ENCODE measurements at places on chromosomes 12 and 14.

- DNase-seq = no peak
These were observed 141.6 kb upstream of the CPSF6 start for GRCh38 chr12:69097619-69098368.

DNA sequence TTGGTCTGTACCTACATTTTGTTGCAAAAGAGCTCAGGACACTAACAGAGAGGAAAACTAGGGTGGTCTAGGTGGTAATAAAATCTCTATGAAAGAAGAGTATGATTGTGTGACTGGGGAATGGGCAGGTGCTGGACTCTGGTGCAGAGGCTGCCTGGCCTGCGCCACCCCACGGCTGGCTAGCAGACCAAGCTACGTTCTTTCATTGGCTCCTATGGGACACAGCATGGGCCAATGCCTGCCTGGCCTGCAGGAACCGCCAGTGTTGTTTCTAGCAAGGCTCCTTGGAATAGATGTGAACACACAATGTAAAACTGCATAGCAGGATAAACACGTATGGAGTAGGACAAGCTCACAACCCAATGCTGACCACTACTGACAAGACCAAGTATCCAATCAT is 51.7 kb upstream of the CORO1C start:
- DNase-seq = peak; percentile 8

- DNase-seq = no peak
These were observed 34.1 kb downstream of the NDUFA12 start for GRCh38 chr12:94969424-94969823.

GRCh38 chr12:64083285-64084210 is 138.5 kb downstream of the KICS2 start:
- no peak for DNase-seq

DNA sequence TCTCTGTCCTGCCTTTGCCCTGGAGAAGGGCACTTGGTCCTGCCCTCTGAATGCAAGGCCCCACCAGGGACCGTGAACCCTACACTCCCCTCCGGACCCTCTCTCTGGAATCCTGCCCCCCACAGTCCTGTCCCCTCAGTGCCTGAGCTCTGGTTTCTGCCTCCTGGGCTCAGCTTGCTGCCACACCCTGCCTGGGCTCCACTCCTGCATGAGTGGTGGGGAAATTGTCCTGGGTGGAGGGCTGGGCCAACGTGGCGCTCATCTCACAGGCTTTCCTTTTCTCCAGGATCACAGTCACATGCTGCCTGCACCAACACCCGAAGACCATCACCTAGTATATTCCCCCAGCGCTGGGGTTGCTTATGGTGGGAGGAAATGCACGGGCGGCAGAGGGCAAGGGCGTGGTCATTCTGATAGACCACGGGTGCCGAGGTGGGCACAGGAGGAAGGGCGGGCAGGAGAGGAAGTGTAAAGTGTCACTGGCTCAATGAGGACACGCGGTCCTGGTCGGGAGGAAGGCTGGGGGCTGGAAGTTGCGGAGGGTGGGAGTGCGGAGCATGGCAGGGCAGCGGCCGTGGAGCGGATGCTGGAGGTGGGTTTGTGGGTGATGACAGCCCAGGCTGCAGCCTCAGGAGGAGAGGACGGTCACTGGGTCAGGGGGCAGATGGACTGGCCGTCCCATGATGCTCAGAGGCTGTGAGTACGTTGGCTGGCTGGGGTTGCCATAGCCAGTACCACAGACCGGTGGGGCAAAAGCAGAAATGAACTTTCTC is 99.5 kb downstream of the KIF26A start:
- peak; percentile 28 for DNase-seq

GRCh38 chr14:63524537-63525155 is 18.5 kb downstream of the PPP2R5E start:
- peak; percentile 68 for DNase-seq
